ENCODE measurements at places on chromosomes 7 and 10.

DNA sequence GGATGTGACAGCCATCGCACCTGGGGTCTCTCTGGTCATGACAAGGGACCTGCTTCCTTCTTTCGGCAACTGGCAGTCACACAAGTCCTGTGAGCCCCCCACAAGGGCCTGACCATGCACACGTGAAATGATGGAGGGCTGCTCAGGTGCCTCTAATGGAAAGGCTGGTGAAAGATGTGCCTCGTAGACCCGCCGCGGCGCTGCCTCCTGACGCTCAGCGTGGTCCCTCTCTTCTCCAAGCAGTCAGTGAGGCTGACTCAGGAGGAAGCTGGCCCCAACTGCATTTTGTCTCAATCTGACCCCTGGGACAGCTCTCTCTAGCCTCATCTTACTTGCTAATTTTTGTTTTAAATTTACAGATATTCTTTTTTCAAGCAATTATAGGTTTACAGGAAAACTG is 100.9 kb downstream of the MAD1L1 start:
- DNase-seq: no peak

DNA sequence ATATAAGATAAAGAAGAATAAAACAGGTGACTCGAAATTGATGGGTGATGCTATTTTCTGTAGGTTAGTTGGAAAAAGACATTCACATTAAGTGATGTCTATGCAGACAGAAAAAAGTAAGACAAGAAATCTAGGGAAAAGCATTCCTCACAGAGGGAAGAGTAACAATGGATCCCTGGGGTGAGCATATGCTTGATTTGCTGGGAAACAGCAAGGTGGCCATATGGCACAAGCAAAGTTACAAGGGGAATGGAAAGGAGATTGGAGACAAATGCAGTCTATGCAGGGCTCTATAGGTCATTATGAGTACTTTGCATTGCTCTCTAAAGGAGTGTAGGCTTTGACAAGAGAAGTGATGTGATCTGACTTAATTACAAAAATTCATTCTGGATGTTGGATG is 90.9 kb upstream of the ZNF804B start:
- DNase-seq: no peak

DNA sequence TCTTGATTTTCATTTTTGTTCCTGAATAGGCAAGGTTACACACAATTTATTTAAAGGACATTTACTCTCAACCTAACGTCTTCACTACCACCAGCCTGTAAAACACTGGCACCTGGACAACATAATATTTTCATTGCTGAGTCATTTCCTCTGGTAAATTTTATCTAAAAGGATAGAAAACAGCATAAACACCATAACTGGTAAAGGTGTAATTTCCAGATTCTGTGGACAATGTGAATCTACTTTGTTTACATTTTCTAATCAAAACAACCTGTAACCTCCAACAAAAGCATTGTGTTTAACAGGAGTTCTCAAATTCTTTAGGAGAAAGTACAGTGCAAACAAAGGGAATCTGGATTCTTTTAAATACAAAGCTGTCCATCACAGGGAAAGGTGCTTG is 472.0 kb upstream of the AKR1E2 start:
- DNase-seq: no peak

DNA sequence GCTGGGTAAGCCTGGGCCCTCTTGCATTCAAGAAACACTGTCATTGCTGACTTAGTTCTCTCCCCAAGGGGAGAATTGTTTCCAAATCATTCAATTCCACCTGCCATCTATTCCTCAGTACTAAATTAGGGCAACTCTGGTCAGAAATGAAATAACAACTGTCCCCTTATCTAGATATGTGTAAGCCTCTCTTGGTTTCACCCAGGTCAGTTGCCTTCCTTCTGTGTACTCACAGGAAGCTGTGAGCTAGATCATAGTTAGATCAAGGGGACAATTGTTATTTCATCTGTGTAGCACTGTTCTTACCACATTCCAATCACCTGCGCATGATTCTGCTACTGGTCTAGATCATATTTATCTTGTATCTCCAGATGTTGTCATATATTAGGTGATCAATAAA is 483.0 kb upstream of the SORCS1 start:
- DNase-seq: no peak

DNA sequence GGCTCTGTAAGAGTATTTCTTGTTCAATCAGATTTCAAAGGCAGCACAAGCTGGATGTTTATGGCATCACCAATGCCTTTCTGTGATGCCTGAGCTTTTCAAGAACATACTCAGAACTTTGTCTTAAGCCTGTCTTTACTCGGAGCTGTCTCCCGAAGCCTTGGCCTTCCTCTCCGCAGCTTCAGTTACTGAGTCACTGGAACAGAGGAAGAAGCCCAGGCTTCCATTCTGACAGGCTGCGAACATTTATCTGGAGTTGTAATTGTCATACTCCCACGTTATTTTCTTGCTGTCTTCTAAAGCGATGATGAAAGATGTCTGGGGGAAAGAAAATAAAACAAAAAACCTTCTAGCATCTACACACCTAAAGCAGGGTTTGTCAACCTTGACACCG is 43.9 kb downstream of the GRK5 start:
- DNase-seq: no peak

DNA sequence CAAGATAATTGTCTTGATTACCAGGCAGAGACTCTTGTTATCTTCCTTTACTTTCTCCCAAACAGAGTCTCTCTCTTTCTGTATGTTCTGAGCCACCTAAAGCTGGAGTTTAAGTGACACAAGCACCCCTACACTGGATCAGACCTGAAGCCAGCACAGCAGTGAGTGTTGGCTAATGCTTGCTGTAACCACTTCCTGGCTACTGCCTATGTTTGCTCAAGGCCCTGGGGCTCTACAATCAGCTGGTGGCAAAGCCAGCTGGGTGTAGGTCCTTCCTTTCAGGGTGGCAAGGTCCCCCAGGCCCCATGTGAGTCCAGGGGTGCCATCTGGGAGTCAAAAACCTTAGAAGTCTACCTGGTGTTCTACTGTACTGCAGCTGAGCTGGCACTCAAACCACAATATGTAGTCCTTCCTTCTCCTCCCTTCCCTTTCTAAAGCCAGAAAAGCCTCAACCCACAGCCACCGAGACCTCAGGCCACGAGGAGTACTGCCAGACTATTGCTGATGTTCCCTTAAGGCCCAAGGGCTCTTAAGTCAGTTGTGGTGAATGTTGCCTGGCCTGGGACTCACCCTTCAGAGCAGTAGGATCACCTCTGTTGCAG is 416.3 kb downstream of the ADRA2A start:
- DNase-seq: no peak

GRCh38 chr7:116616555-116617059 is 55.4 kb upstream of the MET start:
- DNase-seq: no peak

DNA sequence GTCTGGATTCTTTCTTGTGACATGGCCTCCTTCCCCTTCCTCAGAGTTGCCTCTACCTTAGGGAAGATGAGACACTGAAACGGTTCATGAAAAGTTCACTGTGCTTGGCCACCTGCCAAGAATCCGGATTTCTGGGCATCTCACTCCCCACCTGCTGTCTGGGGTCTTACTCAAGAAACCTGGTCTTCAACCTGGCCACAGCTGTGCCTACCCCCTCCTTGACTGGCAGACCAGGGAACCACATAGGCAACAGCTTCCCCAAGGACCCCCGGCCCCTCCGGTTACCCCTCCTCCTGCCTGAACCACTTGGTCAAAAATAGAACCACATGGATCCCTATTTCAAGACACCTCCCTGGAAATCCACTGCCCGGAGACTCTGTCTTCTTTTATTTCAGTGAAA is 58.7 kb upstream of the NANOS1 start:
- DNase-seq: no peak

DNA sequence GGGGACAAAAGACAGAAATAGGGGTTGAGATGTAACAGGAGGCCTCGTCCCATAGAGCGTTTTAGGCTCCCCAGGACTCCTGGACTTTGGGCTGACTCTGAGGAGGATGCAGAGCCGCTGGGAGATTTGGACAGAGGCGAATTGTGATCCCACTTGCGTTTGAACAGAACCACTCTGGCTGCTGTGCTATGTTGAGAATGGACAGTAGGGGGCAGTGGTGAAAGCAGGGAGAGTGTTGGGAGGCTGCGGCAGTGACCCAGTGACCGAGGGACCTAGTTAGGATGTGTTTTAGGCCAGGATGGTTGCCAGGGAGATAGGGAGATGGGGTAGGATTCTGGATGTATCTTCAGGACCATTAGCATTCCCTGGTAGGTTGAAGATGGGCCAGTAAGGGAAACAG is 271.6 kb downstream of the CCDC3 start:
- no peak for DNase-seq

DNA sequence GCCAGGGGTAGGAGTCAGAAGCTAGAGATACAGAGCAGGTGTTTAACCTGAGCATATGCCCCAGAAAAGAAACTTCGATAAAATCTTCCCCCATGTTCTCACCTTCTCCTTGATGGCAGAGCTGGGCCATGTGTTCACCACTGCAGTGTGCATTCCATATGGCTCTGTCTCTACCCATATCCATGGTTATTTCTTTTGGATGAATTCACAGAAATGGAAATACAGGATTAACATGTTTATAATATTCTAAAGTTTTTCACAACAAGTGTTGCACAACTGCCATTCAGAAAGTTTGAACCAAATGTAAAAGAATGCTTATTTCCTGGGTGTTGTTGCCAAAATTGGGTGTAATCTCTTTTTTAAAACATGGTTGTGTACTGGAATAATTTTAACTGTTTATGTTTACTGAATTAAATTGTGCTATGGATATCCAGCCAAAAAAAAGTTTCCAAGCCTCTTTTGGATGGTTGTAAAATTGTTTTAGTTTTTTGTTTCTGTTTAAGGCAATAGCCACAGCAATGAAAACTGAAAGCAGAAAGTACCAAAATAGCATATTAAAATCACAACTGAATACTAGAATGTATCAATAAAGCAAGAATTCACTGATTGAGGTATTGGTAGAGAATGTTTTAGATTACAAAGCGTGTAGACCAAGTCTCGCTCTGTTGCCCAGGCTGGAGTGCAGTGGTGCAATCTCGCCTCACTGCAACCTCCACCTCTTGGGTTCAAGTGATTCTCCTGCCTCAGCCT is 19.9 kb upstream of the CCNY start:
- DNase-seq: no peak

DNA sequence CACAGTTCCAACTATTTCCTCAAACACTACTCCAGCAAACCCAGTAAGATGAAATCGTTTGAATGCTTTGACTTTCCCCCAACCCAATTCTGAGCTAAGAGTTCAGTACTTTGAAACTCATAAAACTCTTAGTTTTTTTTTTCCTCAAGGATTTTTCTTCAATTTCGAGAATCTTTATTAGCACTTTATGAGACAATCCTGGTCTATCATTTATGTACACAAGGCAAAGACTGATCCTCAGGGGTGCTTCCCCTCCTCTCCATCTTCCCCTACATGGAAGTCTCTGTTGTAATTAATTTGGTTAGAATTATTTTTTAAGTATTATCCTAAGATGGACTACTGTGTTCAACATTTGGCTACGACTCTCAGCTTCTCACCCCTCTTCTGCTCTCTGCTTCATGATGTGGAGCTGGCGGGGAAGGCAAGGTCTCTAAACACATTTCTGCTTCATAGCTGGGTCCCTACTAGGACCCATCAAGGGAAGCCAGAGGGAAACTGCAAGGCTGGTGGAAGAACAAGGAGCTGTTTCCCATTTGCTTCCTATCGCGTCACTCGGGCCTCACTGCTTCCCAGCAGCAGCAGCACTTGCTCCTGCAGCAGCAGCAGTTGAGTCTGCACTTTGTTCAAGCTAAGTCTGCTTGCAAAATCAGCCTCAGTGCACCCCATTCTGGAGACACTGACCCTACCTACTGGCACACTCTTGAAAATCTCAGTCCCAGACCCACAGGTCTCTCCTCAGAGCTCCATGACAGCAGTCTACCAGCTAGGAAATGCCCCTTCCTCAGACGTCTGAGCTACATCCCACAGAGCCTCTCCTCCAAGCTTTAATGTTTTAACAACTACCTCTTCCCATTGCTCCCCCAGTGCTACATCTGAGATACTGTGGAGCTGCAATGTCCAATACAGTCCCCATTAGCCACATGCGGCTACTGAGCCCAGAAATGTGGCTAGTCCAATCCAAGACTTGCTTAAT is 90.0 kb downstream of the CHCHD3 start:
- no peak for DNase-seq

DNA sequence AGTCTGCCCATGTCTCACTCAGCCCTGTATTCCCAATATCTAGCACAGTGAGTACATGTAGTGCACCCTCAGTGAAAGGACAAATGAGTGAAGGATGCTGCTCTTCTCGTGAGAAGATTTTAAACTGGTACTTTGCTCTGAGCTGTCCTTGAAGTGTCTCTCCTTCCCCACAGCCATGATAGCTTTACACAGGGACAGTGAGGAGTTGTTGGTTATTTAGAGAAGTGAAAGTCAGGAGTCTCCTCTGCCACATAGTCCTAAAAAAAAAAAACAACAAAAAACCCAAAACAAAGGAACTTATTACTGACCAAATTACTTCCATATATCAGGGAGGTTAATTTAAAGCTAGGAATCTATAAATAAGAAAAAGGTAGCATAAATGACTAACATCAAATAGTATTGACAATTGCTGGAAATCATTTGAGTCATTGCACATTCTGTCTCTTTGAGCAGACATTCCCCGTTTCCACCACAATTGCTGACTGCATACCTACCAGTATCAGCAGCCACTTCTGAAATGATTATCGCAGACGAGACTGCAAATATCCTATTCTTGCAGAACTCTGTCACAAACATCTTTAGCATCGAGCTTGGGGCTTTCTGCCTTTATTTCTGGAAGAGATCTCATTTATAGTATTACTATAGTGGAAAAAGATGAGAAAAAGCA is 202.1 kb downstream of the PTEN start:
- no peak for DNase-seq

- DNase-seq: no peak
These were observed 91.4 kb downstream of the IPMK start for GRCh38 chr10:58175990-58176900.

GRCh38 chr7:157010588-157011332 is at the start of gene MNX1:
Gene MNX1 (minus strand): TSS chr7:157010663. CDS start chr7:157010350, 313 bp downstream.
- no peak for DNase-seq

DNA sequence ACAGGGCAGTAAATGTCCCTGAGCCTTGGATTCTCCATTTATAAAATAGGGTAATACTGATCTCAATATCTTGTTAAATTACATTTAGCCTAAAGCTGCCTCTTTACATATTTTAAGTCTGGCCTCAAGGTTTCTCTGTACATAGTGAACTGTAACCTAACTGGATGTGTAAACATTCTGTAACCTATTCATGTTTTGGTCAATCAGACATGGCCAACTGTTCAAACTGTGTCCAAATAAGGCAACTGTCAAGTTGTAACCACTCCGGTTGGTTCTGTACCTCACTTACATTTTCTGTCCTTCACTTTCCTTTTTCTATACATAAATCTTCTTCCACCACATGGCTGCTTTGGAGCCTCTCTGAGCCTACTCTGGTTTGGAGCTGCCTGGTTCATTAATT is 107.1 kb upstream of the ITGB1 start:
- DNase-seq: no peak

GRCh38 chr10:129942936-129943715 is 20.9 kb downstream of the EBF3 start:
- DNase-seq: no peak

Measured in memory B cell (primary cell).